ENCODE measurements at places on chromosomes 7 and 10. TPM values are rescaled to one million over a fixed set of nuclear protein-coding genes. Genes with fewer than 3 reads are reported as not detected.

EIF4EBP2 gene
- 27.1 TPM for total RNA-seq

PLXDC2 gene
- total RNA-seq, result not detected

PHYHIPL gene
- total RNA-seq, result not detected

AZGP1 gene
- not detected for total RNA-seq

TMEM225B gene
- 1.2 TPM for total RNA-seq

GRCh38 chr10:128784444-128784843, 658.2 kb upstream of the MKI67 start:
- H3K36me3 ChIP-seq, result no peaks in the 10 kb centered on the region
- no peaks in the 10 kb centered on the region for H3K4me1 ChIP-seq
- peaks cover 12% of the 10 kb centered on the region for H3K27me3 ChIP-seq
- no peak overlapping the region for H3K27ac ChIP-seq

GRCh38 chr10:78794736-78795455, 273.9 kb upstream of the ZMIZ1 start:
- no peak overlapping the region for H3K4me3 ChIP-seq
- no peak for DNase-seq
- H3K27me3 ChIP-seq, result peaks cover 9% of the 10 kb centered on the region
- no peak overlapping the region for H3K27ac ChIP-seq

DNA sequence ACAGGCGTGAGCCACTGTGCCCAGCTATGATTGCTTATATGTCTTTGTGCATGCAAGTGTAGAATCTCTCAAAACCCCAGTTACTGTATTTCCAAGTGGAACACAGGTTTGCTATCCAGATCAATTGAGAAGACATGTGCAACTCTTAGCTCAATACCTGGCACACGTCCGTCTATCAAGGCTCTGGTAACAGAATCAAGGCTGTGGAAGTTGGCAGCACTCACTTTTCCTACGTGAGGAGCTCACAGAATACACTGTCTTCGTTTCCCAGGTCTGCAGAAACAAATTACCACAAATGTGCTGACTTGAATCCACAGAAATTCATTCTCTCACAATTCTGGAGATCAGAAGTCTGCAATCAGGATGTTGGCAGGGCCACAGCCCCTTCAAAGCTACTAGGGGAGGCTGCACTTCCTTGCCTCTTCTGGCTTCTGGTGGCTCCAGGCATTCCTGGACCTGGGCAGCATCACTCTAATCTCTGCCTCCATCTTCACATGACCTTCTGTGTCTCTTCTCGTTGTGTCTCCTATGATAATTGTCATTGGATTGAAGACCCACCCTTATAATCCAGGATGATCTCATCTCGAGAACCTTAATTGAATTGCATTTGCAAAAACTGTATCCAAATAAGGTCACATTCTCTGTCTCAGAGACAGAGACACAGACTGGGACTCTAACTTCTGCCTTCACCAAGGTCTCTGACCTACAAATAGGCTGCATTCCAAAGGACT, 84.8 kb upstream of the C7orf33 start:
- peaks cover 24% of the 10 kb centered on the region for H3K27me3 ChIP-seq
- no peak overlapping the region for H3K4me3 ChIP-seq
- H3K36me3 ChIP-seq, result no peaks in the 10 kb centered on the region

- H3K36me3 ChIP-seq, result peaks cover 27% of the 10 kb centered on the region
- H3K27me3 ChIP-seq, result no peaks in the 10 kb centered on the region
- peak overlapping the region; percentile 83 for H3K4me3 ChIP-seq
- peaks cover 53% of the 10 kb centered on the region for H3K4me1 ChIP-seq
- peak overlapping the region; percentile 94 for H3K27ac ChIP-seq
Measured at GRCh38 chr7:45001138-45001694, 1.2 kb downstream of the CCM2 start.

- peaks cover 45% of the 10 kb centered on the region for H3K36me3 ChIP-seq
- H3K27ac ChIP-seq, result peak overlapping the region; percentile 44
- H3K4me3 ChIP-seq, result no peak overlapping the region
- DNase-seq, result no peak
Measured at GRCh38 chr10:114855776-114856543, 34.4 kb downstream of the FHIP2A start.

DNA sequence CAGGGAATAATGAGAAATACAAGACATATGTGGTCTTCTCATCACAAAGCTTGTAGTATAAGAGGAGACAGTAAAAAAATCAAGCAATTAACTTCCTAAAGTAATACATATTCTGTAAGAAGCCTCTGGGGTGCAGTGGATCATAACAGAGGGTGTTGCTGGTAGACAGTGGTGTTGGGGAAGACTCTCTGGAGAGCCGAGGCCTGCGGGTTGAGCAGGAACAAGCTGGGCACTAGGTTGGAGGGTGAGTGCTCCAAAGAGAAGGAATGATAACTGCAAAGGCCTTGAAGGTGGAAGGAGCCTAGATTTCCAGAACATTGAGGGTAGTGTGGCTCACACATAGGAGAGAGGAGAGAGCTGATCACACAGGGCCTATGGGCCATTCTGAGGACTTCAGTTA, 1.5 kb downstream of the GIMAP4 start:
- H3K27ac ChIP-seq, result peak overlapping the region; percentile 98
- H3K27me3 ChIP-seq, result no peaks in the 10 kb centered on the region
- peak overlapping the region; percentile 94 for H3K4me3 ChIP-seq
- no peak for DNase-seq

DNA sequence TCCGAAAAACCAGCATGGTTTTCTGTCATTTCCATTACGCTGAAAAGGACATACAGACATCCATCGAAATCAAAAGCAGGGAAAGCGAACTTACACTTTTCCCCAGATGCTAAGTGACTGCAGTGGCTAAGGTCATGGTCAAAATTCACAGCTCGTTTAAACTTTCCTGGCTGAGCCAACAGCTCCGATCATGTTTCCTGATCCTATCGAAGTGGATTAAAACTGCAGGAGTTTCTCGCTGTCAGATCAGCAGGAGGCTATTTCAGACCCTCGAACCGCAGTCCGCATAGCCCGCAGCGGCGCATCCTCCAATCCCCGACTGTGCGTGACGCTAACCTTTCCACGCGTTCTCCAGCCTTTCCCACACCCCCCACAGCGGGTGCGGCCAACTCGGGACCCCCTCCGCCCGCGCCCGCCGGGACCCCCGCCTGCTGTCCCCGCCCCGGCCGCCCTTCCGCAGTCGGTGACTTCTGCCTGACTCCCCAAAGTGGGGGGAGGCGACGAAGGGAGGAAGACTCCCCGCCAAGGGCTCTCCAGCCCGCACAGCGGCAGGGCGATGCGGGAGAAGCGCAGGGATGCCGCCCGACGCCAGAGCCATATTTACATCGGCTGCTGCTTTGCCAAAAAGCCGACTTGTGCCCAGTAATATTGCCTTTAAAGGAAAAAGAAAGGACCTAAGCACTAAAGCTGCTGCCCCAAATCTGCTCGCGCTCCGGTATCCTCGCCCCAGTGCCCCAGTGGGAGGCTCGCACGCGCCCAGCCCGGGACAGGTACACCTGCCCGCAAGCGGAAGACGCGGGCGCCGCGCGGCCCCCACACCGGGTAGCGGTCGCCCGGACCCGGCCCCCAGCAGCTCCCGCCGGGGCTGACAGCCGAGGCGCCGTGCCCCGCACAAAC, 1.2 kb downstream of the PIP4K2A start:
- H3K4me3 ChIP-seq, result peak overlapping the region; percentile 89
- H3K27me3 ChIP-seq, result no peaks in the 10 kb centered on the region
- DNase-seq, result peak; percentile 48

GRCh38 chr10:74084955-74085354, 65.7 kb downstream of the AP3M1 start:
- H3K27ac ChIP-seq, result no peak overlapping the region
- DNase-seq, result no peak
- H3K4me1 ChIP-seq, result peaks cover 21% of the 10 kb centered on the region
- H3K27me3 ChIP-seq, result no peaks in the 10 kb centered on the region
- H3K36me3 ChIP-seq, result peaks cover 6% of the 10 kb centered on the region

DNA sequence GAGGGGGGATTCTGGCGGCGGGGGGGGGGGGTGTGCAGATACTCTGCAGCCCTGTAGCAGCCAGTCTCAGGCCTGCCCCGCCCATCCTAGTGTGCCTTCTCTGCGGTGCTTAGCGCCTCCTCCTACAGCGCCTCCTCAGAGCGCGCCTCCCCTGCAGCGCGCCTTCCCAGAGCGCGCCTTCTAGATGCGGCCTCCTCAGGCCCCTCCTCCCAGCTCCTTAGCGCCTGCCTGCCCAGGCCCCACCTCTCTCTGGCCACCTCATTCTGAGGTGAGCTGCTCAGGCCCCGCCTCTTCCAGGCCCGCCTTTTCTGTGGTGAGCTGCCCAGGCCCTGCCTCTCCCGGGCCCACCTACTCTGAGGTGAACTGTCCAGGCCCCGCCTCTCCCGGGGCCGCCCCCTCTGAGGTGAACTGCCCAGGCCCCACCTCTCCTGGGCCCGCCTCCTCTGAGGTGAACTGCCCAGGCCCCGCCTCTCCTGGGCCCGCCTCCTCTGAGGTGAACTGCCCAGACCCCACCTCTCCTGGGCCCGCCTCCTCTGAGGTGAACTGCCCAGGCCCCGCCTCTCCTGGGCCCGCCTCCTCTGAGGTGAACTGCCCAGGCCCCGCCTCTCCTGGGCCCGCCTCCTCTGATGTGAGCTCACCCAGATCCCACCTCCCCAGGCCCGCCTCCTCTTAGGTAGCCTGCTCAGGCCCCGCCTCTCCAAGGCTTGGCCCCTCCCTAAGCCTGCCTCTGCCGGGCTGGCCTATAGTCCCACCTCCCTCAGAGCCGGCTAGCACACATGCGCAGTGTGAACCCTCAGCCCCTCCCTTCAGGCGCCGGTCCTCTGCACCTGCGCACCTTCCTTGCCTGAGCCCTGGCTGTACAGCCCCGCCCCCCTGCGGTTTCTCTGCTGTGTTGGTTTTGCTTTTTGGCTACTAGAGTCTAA, 2.1 kb upstream of the SGCE start:
- H3K36me3 ChIP-seq, result no peaks in the 10 kb centered on the region
- H3K4me3 ChIP-seq, result peak overlapping the region; percentile 85
- no peak overlapping the region for H3K27ac ChIP-seq

DNA sequence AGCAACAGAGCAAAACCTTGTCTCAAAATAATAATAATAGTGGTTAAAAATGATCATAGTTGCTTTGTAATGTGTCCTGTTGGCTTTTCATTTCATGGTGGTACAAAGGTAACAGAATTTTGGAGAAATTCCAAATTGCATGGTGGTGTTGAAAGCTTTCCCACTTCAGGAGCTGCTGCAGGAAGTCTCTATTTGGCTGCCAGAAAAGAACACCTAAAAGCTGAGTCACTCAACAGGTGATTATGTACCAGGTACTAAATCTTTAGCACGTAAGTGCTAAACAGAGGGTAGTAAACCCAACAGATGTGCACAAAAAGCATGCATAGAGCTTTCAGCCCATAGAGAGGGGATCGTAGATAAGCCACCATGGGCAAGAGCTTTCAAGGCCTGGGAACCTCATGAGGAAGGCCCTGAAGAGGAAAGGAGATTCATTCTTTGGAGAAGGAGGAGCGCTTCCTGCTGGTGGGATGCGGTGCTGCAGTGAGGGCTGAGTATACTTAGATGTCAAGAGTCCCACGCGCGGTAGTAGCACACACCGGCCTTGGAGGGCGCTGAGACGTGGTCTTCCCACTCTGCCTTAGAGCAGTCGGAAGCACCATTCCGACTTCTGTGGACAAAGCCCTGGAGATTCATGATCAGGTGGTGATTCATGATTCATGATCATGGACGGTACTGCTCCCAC, 118.7 kb downstream of the RALA start:
- peaks cover 12% of the 10 kb centered on the region for H3K4me1 ChIP-seq
- no peak overlapping the region for H3K4me3 ChIP-seq
- peak; percentile 73 for DNase-seq
- H3K36me3 ChIP-seq, result peaks cover 1% of the 10 kb centered on the region

DNA sequence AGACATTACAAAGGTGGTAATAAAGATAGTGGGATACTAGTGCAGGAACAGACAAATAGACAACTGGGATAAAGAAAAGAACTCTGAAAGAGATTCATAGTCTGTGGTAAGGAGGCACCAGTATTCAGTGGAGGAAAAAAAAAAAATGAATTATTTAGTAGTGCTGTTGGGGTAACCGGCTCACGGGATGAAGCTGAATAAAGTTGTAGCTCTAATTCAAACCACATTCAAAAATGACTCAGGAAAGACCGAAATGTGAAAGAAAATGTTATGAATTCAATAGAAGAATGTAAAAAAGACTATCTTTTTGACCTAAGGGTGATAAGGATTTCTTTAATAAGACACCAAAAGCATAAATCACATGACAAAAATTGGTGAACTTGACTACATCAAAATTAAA, 83.1 kb upstream of the HABP2 start:
- no peaks in the 10 kb centered on the region for H3K4me1 ChIP-seq
- no peaks in the 10 kb centered on the region for H3K36me3 ChIP-seq
- no peak for DNase-seq
- H3K27me3 ChIP-seq, result peaks cover under 1% of the 10 kb centered on the region
- H3K4me3 ChIP-seq, result no peak overlapping the region
- H3K27ac ChIP-seq, result no peak overlapping the region
